ENCODE measurements at places on chromosomes 1 and 21.
A peak's percentile ranks its signal among the peaks of the same experiment; 100 is the strongest.

- DNase-seq = no peak
Observed at GRCh38 chr1:17488995-17489767, 49.7 kb upstream of the RCC2 start.

DNA sequence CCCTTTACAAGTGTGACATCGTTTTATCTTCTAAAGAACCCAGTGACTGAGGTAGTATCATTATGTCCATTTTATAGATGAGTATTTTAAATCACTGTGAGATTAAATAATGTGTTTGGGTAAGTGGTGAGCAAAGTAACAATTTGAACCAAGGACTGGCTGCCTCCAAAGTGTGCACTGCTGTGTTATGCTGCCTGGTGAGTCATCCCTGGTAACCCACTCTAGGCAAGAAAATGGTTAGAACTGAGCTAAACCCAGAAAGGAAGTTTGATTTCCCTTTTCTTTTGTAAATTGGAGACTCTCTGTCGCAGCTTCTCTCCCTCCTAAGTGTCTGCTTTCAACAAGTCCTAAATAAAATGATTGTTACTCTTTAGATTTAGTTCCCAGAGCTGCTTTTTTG, 342.8 kb upstream of the KAZN start:
- no peak for DNase-seq

- DNase-seq = no peak
Observed at GRCh38 chr1:27600498-27601175, 3.3 kb downstream of the AHDC1 start.

DNA sequence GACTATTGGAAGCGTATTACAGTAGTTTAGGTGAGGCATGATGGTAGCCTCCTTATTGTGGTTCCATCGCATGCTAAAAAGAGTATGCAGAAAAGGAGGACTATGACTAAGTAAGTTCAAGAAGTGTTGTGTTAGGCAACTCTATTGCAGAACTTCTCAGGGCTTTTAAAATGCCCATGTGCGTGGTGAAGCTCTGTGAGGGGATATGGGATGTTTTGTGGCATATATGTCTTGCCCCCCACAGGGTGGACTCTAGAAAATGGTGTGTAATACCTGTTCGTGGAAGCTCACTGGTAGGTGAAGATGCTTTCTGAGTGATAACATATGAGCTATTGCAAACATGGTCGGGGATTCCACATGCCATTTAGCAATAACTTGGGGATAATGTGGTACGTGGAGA, 31.7 kb downstream of the MAN1A2 start:
- no peak for DNase-seq

- DNase-seq = no peak
Observed at GRCh38 chr1:2212532-2213491, 15.3 kb upstream of the SKI start.

- no peak for DNase-seq
Observed at GRCh38 chr21:41111681-41112080, 56.3 kb upstream of the BACE2 start.

- DNase-seq = no peak
Observed at GRCh38 chr1:189220750-189221149, 1256.9 kb downstream of the BRINP3 start.

- DNase-seq = no peak
Observed at GRCh38 chr1:205942631-205943159, 561 bp downstream of the SLC26A9 start.

GRCh38 chr1:9289090-9289534, 3.6 kb upstream of the SPSB1 start:
- DNase-seq = peak; percentile 93

- DNase-seq = no peak
Observed at GRCh38 chr1:9853249-9853595, 29.5 kb upstream of the CLSTN1 start.

DNA sequence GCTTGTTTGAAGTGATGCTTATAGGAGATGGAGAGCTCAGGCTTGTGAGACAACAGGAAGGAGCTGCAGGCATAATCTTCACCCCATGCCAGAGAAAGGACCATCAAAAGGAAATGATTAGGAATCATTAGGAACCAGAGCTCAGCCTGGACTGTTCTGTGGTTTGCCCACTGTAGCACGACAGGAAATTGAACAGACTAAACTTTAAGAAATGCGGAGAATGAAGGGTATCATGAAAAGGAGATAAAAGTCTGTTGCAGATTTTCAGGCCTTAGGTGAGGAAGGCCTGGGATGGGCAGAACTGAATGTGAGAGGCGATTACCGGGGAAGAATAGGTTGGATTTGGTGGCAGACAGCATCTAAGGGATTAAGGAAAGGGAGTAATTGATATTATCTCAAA, 292.0 kb upstream of the PLXNA2 start:
- DNase-seq = no peak

DNA sequence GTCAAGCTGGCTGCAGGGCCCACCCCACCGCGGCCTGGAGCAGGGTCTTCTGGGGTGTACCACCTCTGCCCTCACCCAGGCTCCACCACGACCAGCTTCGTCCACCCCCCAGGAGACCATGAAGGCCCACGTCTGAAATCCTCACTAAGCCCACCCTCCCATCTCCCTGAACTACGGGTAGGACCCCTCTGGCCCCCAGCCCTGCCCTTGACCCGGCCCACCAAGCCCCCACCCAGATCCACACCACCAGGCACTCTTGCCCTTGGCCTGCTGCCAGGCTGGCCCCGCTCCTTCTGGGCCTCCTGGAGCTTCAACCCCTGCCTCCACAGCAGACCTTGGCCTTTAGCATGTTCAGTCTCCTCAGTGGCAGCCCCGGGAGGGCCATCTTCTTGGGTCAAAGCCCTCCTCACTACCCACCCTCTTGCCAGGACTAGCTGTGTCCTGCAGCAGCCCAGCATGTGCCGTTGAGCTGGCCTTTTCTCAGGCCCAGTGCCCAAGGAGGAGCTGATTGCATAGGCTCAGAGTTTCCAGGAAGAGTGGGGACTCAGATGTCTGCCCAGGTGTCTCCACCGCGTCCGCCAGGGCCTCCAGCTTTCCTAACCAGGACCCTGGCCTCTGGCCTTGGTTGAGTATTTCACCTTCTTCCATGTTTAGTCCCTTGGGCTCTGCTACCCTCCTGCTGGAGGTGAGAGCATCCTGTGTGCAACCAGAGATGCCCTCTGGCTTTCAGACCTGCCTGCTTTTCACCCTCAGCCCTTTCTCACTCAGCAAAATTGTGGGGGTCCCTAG, 17.7 kb upstream of the SAMD11 start:
- no peak for DNase-seq

DNA sequence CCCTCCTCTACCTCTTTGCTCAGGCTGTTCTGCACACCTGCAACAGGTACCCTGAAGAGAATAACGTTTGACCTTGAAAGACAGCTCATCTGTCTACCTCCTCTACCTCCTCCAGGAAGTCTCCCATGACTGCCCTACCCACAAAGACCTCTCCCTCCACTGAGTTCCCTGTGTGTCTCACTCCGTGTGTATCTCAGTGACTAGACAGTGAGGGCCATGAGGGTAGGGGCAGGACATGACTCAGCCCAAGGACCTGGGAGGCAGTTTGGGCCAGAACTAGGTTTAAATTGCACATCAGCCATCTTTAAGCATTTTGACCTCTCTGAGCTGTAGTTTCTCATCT, 32.0 kb upstream of the LRP8 start:
- no peak for DNase-seq

DNA sequence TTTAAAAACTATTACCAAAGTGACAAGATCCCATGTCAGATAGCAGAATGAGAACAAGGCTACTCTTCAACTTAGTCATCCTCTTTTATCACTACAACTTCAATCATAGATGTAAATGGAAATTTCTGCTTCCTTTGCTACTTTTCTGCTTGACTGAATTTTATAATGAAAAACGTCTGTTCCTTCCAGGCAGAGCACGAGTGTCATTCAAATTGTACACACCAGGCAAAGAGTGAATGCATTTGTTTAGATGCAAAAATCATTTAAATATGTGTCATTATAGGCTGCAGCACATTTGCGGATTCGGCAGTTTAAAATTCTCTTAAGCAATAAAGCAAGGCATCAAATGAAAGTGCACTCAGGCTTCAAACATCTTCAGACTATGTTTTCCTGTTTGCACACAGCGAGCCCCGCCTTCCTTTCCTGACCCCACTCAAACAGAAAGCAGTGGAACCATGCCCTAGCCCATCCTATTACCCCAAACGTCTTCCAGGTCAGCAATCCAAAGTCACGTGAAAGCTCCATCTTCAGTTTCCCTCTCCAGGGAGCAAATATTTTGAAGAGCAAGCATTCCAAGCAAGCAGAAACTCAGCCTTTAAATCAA, 99.6 kb downstream of the APP start:
- DNase-seq = no peak

GRCh38 chr1:202578001-202578504, 132.2 kb downstream of the SYT2 start:
- no peak for DNase-seq

DNA sequence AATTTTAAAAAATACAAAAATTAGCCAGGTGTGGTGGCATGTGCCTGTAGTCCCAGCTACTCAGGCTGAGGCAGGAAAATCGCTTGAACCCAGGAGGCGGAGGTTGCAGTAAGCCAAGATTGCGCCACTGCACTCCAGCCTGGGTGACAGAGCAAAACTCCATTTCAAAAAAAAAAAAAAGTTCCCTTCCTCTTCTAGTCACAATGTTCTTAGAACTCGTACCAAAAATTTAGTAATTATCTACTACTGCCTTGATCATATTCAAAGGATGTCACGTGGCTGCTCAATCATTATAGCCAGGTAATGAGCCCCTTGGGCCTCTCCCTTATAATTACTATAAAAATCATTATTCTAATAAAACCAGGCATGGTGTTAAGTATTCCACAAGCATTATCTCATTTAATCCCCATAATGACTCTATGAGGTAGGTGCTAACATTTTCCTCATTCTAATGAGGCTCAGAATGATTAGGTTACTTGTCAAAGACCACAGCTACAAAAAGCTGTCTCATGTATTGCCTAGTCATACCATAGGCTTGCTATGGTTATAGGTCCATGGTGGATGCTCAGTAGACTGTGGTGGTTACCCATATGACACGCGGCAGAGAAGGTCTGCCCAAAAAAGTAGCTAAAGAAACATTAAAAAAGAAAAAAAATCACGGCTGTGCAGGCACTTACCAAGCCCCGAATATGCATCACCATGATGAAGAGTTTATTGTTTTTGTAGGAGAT, 15.5 kb upstream of the PPP1R15B start:
- no peak for DNase-seq

DNA sequence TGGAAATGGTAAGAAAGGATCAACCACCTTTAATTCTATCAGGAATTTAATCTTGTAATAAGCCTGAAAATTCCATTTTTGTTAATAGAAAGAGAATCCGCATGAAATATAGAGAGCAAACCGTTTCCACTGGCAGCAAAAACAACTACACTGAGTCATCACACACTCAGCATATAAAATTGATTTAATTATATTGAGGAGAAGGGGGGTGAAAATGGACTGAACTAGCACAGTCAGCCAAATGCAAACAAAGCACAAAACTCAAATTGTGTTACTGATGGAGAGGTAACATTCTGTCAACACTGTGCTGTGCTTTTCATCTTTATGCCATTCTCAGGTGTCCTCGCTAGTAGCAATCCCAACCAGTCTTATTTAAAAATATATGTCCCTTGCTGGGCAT, 1583.9 kb downstream of the MRPL39 start:
- no peak for DNase-seq

GRCh38 chr1:161333166-161333565, 19.0 kb downstream of the SDHC start:
- DNase-seq = no peak

- no peak for DNase-seq
Observed at GRCh38 chr1:45015683-45016082, 3.6 kb downstream of the UROD start.

- no peak for DNase-seq
Observed at GRCh38 chr1:206658264-206658980, 23.1 kb downstream of the DYRK3 start.

GRCh38 chr1:152049291-152050083, 12.7 kb upstream of the S100A11 start:
- no peak for DNase-seq

DNA sequence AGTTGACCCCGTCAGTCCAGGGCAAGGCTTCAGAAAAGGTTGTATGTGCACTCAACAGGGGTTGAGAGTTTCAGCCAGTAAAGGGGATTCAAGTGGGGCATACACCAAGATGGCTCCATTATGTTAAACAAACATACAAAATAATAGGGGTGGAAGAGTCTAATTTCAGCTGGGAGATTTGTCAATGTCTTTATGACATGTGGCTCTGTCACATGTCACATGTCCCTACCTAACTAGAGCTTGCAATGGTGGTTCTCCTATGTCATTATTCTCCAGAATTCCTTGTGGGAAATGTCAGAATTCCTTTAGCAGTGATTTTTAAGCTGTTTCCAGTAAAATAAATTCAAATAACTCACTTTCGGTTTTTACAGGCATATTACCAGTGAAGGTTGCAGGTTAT, 392.0 kb upstream of the ADGRL4 start:
- DNase-seq = no peak

GRCh38 chr1:76868154-76868882, 1.0 kb downstream of the ST6GALNAC5 start:
- no peak for DNase-seq

- no peak for DNase-seq
Observed at GRCh38 chr1:67332653-67333529, 25.2 kb downstream of the IL12RB2 start.

DNA sequence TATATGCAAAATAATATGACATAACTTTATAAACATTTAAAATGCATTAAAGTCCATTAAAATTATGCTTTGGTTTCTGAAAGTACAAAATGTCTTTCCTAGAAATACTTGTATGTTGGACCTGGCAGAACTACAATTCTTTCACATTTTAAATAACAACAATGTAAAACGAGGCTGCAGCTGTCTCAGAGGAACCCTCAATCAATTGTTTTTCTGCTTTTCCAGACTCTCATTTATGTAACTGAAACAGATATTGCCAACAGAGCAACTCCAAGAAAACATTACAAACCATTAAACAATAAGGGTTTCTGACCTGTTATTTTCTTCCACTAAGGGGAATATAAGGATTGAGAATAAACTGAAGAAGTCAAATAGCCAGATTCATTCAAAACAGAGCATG, 1193.4 kb downstream of the NCAM2 start:
- DNase-seq = no peak

GRCh38 chr1:227417756-227418480, 99.6 kb upstream of the CDC42BPA start:
- no peak for DNase-seq

DNA sequence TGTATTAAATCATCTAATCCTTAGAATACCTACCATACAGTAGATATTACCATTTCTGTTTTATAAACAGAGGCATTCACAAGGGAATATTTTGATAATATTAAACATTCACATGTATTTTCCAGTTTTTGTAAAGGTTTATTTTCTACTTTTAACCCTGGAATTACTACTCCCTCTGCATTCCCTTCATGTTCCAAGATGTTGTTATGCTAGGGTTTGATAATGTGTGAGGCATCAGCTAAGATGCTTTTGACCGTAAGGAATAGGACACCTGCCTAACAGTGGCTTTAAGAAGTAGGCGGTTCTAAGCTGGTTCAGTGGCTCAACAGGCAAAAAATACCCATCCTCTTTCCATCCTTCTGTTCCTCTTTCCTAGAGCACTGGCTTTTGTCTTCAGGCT, 131.9 kb upstream of the USP24 start:
- no peak for DNase-seq
